ENCODE measurements at places on chromosomes 12 and 14.

DNA sequence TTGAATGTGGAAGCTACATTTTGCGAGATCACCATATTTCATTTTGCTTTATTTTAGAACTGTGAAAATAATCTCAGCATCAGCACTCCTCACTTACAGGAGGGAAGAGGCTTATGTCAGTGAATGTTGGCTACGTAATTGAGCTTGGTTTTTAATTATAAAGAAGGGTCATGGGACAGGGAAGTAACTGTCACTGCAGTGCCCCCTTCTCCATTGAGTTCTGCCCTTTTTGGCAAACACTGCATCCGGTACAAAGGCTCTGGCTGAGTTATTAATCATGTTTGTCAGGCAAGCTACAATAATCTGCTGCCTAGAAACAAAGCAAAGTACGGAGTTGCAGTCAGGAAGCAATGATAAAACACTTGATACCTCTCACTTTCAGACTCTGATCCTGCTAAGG lies 546.7 kb downstream of the SNAPC1 start:
- no peak for DNase-seq

- DNase-seq = no peak
Measured at GRCh38 chr12:1357711-1358110, 236.7 kb downstream of the FBXL14 start.

DNA sequence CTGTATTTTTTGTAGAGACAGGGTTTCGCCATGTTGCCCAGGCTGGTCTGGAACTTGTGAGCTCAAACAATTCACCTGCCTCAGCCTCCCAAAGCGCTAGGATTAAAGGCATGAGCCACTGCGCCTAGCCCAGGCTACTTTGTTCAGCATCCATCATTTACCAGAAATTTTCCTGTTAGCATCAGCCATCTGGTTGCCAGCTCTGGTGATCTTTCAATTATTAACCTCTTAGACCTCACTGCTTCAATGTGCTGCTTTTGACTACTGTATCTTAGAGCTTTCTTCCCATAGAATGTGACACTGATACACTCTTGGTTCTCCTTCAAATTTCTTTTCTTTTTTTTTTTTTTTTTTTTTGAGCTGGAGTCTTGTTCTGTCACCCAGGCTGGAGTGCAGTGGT lies 5.4 kb upstream of the AMHR2 start:
- DNase-seq = no peak

DNA sequence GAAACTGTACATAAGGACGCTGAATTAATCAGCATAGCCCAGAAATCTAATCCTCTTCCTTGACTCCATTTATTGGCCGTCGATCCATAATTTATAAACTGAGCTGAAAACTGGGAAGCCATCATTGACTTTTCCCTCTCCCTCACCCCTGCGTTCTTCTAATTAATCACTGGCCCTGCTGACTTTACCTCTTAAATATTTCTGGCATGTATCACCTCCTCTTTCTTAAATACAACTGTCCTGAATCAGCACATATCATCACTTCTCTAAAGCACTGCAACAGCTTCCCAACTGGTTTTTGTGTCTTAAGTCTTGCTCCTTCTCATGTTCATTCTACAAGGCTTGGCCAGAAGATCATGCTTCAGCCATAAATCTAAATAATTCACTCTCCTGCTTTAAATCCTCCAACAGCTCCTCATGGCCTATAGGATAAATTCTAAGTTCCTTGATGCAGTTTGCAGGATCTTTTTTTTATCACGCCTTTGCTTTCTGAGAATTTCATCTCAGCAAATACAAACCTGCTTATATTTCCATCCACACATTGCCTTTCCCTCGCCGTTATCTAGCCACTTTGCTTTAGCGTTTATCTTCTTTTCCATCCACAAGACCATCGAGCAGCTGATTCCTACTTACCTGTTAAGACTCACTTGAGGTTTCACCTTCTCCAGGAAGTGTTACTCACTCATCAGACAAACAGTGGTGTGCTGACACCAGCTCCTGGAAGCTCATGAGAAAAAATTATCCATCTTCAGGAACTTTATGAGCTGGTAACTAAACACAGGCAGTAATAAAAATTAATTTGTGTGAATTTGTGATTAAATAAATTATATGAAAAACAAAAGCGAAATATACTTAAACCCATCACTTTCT lies 295.6 kb upstream of the FLRT2 start:
- DNase-seq = no peak

- DNase-seq = no peak
Measured at GRCh38 chr14:92677087-92677668, 71.2 kb downstream of the LGMN start.

DNA sequence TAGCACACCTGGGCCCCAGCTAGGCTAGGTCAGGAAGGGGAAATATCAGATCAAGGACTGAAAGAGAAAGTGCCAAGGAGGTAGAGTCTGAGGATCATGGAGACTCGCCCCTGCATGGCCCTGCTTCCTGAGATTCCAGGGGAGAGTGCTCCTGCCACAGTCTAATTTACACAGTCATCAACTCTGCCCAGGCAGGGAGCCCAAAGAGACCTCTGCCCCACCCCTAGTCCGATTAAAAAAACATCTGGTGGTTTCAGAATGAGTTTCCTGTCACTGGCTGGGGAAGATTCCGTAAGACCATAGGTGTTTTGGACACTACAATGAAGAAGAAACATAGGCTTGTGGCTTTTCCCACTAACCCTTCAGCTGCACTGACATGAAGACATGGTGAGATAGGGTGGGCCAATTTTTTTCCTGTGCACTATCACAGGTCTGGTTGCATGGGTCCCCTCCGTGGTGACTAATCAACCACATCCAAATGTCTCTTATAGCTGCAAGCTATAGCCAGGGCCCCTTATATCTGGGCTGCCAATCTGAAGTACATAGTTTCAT lies 31.5 kb upstream of the GZMB start:
- DNase-seq = no peak

DNA sequence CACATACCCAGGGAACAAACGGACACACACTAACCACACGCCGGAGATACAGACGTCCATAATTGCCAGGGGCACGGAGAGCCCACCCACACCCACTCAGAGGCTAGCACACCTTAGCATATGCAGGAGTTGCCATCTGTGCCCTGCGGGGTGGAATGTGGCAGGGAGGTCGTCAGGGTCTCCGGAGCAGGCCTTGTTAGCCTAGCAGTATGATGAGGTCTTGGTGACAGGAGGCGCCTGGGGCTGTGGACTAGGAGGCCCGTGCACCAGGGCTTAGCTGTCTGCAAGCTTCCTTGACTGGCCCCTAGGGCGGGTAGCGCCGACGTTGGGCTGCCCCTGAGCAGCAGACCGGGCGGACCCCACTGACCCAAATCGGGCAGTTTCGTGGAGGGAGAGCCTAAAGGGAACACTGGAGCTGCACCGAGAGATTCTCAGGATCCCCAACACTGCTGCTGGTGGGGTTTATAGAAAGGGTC lies 10.0 kb downstream of the STAC3 start:
- no peak for DNase-seq

DNA sequence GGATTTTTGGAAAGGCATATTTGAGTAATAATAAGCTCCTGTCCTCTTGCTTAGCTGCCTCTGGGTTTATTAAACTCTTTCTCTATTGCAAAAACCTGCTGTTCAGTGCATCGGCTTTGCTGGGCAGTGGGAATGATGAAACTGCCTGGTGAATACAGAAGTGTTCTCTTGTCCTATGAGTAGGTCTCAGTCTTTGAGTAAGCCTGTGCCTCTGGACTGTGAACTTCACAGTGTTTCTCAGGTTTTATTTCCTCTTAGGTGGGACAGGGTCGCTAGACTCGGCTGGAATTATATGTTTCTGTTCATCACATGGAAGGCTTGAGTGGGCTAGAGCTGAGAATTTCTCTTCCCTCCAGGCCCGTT lies 46.4 kb downstream of the CRADD start:
- no peak for DNase-seq

GRCh38 chr12:25904442-25904841 lies 54.0 kb upstream of the RASSF8 start:
- no peak for DNase-seq

DNA sequence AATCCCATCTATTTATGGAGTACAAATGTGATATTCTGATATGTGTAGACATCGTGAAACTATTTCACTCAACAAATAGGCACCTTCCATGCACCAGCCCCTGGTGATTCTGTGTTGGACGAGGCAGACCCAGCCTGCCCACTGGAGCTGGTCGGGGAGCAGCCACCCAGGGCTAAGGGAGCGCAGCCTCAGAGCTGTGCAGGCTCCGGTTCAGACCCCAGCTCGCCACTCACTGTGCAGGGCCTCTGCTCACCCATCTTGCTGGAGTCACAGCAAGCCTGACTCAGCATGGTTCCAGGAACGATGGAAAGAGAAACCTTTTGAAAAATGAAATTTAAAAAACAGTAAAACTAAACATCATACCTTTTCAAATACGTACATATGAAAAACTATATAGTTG lies 52.3 kb upstream of the BCL11B start:
- DNase-seq = no peak

DNA sequence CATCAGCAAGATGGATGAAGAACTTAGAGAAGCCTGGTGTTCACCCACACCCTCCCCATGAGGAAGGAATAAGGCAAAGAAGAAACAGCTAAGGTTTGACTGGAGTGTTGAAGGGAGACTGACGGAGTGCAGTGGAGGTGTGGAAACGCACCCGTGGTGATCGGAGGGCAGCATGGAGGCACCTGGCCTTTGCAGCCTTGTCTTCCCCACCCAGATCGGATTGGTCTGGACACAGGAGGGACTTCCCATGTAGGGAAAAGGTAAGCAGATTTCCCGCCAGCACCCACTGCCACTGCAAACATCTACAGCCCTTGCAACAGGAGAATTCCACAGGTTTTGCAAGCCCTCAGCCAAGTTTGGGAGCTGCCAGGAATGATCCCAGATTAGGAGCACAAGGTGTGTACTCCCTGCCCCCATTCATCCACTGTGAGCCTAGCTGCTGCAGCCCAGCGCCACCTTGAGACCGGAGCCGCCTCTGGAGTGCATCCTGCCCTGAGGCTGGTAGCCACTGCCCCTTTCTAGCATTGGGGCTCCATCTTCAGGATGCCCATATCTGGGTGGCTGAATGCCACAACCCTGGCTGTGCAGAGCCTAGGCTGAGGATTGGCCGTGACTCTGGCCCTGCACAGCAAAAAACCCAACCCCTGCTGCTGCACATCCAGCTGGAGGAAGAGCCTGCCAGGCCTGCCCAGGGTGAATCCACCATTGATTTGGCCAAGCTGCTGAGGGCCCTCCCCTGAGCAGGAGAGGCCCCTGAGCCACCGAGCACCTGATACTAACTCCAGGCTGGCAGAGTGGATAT lies 411.1 kb downstream of the TMEM121 start:
- DNase-seq = no peak

DNA sequence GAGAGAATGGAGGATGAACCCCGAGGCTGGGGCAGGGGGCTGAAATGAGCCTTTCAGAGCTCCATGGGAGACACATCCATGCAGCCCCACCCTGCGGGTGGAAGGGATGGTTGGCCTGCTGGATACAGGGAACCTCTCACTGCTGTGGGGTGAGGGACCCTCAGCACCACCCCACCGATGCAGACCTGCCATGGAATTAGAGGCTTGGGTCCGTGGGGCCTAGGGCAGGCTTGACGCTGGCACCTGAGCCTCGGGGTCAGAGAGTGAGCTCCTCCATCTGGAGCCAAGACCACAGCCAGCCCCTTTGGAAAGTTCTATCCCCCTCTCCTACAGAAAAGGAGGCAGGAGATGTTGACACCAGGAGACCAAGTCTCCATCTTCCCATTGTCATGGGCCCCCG lies 7.4 kb upstream of the KRT74 start:
- no peak for DNase-seq

DNA sequence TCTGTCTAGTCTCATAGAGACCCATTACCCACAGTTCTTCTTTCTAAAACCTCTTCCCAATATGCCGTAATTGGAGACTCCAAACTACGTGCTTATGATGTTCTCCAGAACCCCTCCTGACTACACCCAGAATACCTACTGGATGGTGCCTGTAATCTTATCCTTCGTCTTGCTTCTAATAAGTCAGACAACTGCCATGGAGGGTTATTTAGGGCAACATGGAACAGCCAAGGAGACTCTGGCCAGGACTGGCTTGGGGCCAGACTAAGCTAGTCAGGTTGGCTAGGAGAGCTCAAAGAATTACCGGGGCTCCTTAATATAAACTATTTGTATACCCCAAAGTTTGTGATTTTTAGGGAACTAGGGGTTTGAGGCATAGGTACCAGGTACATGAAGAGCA lies 6.8 kb downstream of the PFKM start:
- DNase-seq = no peak

GRCh38 chr14:36398463-36399291 lies 78.2 kb upstream of the MBIP start:
- no peak for DNase-seq

All from activated effector memory CD4-positive, alpha-beta T cell treated with Interleukin-2 at 50 U/mL for 16 hours (primary cell).